AG20443 (cell line): ENCODE measurements at places on chromosomes 7 and 10.

DNA sequence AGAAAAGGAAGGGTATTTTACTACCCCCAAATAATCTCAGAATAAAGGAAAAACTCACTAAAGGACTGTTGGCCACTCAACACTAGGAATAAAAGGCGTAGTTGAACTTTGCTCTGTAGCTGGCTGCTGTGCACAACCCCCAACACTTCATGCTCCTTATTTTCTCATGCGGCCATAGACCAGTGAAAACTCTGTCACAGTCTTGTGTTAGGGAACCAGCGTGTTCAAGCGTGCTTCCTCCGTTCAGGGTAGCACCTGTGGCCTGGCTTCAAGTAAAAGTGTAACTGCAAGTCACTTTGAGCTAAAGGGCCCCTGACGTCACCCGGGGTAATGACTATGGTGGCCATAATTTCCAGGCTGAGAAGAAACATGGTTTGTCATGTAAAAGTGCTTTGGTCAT, 27.0 kb downstream of the BLNK start:
- no peak for DNase-seq

DNA sequence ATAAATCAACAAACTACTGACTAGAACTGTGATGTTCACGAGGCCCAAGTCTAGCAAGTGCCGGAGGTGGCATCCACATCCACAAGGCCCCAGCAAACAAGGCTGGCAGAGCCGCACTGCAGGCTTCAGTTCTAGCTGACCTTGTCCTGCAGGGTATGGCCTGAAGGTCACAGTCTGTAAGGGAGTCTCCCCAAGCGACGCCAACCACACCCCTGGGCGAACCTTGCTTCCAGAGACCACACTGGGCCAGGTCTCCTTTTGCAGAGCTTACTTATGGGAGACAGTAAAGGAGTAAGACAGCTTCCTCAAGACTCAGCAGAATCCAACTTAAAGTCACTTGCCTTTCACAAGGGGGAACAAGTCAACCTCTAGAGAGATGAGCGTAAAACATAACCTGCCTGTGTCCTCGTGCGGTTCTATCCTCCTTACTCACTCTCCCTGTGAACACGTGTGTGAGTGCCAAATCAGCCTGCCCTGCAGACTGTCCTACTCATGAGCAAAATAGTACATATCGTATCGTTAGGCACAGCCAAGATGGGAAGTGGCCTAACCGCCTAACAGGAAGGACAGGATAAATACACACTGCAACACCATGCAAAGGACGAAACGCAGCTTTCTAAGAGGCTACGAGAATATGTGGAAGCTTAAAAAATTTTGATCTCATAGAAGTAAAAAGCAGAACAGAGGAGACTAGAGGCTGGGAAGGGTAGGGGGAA, 22.7 kb downstream of the FAM53B start:
- DNase-seq: no peak

DNA sequence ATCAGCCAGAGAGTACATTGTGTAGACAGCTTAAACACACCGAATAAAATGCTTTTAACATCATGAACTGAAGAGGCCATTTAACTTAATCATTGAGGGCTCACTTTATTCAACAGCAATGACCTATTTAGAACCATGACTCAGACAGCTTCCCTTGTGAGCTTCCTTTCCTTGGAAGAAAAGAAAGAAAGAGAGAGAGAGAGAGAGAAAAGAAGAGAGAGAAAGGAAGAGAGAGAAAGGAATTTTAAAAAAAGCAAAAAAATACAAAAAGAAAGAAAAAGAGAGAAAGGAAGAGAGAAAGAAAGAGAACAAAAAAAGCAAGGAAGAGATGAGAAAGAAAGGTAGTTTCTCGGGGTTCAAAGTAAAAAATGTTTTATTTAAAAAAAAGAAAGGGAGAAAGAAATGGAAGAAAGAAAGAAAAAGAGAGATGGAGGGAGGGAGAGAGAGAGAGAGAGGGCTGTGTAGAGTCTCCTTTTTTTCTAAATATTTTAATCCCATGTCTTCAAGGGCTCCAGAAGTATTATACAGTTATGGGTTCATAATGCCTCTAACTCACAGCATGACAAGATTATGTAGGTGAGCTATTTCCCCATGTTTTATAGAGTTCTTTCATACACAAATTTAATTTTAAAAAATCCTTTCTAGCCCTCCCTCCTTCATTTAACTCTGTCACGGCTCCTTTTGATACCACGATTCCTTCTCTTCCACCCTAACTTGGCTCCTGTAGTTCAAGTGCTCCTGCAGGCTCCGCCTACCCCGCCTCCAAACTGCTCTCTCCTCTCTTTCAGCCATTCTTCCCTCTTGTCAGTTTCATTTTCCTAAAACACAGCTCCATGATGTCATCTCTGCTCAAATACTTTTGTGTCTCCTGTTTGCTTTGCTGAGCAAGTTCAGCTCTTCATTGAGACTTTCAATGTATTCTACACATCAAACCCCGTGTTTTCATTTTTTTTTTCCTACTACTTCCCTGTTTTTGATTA, 85.5 kb downstream of the PRTFDC1 start:
- peak; percentile 63 for DNase-seq

DNA sequence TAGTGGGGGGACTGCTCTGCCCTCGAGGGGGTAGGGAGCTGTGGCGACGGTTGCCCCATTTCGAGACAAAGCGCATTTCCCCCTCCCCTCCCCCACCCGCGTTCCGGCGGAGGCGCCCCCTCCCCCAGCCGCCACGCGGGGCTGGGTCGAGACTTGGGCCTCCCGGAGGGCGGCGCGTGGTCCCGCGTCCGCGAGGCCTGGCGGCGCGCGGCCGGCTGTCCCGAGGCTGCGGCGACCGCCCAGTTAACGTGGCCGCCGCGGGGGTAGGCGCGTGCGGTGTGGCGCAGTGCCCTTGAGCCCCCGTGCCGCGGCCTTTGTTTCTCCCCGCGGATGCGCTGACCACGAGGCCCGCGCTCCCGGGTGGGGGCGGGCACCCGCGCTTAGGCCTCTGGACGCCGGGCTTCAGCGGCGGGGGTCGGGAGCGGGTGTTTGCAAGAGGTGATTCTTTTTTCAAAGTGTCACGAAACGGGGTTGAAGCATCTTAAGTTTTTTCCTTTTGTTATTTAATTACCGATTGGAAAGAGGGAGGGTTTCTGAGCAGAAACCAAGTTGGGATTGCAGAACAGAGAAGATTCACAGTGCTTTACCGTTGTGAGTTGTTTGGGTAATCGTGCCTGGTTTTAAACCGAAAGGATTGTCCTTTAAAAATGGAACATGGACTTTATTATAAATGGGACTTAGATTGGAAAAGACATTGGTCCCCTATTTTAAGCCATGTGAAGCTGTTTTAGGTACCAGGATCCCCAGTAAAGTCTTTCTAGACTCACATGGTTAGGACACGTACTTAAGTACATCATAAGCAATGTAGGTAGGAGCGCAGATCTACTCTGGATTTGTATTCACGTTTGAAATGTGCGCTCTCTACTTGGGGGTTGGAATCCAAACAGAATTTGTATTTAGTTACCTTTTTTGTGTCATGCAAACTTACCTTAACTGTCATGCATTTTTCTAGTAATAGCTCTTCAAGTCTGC, 760 bp downstream of the CBX3 start:
- DNase-seq: peak; percentile 63

GRCh38 chr10:7585228-7585627, 81.5 kb downstream of the ITIH5 start:
- DNase-seq: no peak

DNA sequence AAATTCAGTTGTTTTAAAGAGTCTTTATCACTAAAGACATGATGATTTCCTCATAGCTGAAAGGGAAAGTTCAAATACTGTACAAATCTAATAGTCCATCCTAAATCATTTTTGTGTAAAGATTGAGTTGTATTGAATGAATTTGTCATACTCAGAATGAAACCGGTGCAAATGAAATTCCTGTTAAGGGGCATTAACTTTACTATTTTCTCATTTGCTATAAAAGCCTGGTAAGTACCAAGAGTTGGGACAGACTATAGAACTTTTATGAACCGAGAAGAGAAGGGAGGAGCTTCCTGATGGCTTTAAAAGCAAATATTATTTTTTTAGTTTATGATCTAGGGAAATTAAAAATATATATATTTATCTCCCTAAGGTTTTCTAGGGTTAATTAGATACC, 260.0 kb upstream of the AKR1E2 start:
- no peak for DNase-seq

- peak; percentile 42 for DNase-seq
Measured at GRCh38 chr7:92973974-92974373, 137.6 kb upstream of the CDK6 start.

- no peak for DNase-seq
Measured at GRCh38 chr7:17362439-17363105, 64.1 kb downstream of the AHR start.

DNA sequence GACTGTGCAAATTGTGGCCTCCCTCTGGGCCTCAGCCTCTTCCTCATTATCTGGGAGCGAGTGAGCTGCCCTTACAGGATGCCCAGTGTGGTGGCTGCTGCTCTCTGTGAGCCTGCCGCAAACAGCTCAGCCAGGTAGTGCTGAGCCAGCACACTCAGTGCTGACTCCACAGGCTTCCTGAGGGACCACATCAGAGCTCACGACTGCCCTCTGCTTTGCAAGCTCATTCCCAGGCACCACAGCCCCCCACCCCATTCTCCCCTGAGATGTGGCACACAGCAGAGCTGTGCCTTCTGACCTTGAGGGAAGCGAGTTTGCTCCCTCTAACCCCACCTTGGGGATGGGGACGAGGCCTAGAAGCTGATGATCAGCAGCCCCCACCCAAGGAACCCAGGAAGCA, 230.5 kb upstream of the PPP2R2D start:
- no peak for DNase-seq

DNA sequence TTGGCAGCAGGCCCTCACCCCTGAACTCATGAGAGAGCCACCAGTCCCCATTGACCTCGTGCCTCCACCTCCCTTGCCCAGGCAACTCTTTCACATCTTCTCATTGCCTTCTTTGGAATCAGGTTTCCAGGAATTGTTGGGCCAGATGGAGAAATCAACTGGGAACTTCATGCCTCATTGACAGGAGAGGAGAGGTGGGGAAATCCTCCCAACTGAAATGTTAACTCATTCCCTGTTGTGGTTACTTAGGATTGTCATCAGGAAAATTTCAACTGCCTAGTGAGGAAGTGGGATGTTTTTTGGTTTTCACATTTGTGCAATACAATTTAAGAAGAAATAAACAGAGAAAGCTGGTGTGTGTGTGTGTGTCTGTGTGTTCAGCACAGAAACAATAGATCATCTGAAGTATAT, 106.6 kb upstream of the INHBA start:
- DNase-seq: peak; percentile 60

- no peak for DNase-seq
Measured at GRCh38 chr7:142303650-142304049, 45.8 kb upstream of the PRSS58 start.

DNA sequence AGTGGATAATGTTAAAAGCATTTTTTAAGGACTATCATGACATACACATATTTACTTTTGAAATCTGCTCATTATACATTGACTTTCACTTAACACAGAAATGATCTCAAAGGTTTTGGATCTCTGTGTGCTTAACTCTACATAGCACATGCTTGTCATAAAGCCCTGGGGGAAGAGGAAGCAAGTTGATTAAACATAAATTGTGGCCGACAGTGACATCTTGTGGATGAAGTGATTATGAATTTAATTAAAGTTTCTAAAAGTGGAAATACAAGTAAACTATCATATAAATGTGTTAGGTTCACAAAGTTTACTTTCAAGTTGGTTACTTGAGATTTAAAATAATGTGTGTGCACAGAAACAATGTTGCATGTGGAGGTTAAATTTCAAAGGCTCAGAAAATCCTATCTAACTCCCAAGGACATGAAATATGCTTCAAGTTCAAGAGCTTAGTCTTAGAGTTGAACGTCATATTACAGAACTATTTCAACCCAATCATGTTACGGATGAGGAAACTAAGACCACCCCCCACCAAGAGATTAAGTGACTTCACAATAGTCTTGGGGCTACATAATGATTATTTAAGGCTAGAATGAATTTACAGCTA, 1247.8 kb downstream of the GATA3 start:
- peak; percentile 32 for DNase-seq

DNA sequence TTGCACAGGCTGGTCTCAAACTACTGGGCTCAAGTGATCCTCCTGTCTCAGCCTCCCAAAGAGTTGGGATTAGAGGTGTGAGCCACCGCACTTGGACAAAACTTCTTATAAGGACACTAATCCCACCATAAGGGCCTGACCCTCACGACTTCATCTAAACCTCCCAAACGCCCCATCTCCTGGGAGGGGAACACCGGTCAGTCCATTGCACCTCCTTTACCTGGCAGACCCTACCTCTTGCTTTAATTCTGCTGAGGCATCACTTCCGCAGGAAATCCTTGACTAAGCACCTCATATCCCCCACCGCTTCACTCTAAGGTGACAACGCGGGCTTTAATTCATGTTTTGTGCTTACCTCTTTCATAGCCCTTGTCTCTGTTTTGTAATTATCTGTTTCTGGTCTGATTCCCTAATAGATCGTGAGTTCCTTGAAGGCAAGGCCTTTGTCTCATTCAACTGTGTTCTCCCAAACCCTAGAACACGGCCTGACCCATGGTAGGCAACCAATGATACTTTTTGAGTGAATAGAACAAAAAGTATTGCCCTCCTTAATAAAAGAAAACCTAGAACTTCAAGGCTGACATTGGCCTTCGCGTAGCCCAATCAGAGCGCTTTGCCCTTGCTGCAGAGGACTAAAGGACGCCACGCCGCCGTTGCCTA, 481 bp upstream of the ZNF862 start:
- DNase-seq: no peak

DNA sequence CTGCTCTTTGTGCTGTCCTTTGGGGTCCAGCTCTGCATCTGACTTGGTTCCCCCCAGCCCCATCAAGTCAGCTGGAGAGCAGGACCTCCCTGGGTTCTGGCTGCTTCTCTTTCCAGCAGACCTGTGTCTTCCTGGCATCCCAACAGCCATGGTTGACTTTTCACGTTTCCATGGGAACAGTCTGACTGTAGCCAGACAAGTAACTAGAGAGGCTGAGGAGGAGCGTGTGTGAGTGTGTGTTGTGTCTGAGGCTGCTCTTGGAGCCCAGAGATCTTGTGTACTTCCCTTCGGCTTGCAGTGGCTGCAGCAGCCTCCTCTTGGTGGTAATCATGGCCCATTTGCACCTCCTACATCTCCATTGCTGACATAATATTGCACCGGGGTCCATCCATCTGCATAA, 332.0 kb downstream of the RPS24 start:
- no peak for DNase-seq

GRCh38 chr10:124047427-124048152, 45.8 kb downstream of the CHST15 start:
- DNase-seq: no peak

DNA sequence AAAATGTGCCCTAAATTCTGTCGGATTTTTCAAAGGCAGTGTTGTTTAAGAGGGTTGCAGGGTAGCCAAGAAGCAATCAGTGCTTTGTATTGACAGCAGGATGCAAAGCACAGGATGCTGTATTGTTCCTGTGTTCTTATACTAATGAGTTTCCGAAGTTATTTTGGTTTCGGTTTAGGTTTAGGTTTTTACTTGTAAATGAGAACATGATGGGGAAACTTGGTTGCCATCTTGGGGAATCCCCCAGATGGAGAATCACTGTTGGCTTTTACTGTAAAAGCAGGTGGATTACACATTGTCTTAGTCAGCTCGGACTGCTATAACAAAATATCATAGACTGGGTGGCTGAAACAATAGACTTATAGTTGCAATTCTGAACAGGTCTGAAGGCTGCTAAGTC, 72.1 kb downstream of the INHBA start:
- no peak for DNase-seq

- no peak for DNase-seq
Measured at GRCh38 chr10:69837261-69837660, 35.6 kb downstream of the COL13A1 start.
